OCI-LY7 (cell line): ENCODE measurements at places on chromosomes 7 and 10.

- no peak for DNase-seq
Measured at GRCh38 chr10:33938001-33938400, 603.5 kb upstream of the NRP1 start.

DNA sequence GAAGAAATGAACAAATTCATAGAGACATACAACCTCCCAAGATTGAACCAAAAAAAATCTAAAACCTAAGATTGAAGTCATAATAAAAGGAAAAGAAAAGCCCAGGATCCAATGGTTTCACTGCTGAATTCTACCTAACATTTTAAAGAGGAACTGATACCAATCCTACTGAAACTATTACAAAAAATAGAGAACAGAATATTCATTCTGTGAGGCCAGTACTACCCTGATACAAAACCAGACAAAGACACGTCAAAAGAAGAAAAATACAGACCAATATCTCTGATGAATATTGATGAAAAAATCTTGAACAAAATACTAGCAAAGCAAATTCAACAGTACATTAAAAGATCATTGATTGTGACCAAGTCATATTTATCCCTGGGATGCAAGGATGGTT lies 128.5 kb upstream of the STEAP1 start:
- no peak for DNase-seq

DNA sequence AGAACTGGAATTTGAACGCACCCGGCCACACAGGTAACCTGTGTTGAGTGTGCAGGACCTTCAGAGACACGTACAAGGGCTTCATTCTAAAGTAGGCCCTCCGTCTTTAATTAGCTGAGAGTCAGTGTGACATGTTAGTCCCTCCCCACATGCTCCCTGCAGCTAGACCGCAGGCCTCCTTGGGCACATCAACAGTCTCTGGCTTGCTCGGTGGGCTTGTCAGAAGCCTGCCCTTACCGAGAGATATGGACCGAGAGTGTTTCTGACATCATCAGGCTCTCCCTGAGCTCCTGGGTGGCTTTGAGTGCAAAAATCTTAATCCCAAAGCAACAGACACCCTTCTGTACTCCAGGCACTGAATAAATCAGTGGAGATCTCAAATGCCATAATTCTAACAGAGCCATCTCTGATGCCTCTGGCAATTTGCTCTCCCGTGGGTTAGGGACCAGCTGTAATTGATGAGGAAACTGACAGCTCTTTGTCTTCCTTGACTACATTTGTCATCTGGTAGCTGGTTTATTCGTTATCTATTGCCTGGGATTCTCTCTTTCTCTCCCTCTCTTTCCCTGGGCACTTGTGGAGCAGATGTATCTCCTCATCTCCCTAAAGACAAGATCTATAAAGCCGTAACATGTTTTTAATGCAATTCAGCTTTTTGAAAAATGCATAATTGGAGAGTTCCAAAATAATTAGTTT lies 850.6 kb downstream of the TYW1 start:
- no peak for DNase-seq

DNA sequence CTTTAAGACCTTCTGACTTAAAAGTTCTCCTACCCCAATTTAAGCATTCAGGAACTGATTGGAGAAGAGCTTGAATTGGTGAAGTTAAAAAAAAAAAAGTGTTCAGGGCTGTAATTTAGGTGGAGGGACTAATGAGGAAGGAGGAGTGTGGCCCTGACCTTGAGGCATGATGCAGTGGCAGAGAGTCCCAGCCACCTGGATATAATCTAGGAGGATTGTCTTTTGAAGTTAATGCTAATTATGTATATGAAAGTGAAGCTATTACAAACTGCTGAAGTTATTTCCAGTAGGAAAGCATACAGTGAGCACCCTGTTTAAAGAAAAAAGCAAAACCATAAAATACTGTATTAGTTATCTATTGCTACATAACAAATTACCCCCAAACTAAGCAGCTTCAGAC lies 31.5 kb downstream of the ADD3 start:
- DNase-seq = no peak

GRCh38 chr7:32658034-32658433 lies 162.7 kb downstream of the AVL9 start:
- no peak for DNase-seq
